ENCODE measurements at places on chromosomes 1 and 21.

DNA sequence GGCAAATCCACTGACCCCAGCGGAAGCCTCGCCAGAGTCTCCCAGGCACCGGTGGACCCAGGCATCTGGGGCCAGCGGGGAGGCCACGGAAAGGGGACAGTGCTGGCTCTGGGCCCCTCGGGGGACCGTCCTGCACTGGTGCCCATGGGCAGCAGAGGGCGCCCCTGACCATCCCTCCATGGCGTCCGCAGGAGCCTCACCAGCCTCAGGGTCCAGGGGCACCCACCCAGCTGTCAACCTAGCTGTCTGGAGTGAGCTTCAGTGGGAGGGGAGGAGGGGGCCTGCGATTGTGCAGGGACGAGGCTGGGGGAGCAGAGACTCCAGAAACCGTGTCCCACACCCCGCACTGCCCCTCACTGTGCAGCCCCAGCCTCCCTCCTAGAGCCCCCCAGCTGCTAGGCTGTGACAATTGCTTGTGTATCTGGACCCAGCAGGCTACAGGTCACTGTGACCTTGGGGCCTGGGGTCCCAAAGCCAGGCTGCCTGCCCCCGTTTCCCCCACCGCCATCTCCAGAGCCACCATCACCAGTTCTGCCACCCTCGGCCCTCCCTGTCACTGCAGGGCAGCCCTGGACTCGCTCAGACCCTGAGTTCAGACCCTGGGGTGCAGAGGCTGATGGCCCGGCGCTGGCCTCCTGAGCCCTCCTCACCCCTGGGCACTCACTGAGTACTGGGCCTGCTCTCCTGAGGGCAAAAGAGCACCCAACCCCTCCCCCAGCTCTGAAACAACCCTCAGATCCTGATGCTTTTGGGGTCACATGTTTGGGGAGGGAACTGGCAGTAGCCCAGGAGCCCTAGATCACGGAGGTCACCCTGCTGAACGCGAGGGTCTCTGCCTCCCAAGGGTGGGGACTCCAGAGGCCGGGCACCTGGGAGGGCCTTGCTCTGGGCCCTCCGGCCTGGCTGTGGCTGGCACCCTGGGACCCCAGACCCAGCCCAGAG, 10.6 kb upstream of the COL6A1 start:
- peak; percentile 11 for DNase-seq

- no peak for DNase-seq
Observed at GRCh38 chr1:34398916-34399275, 222.2 kb downstream of the C1orf94 start.

DNA sequence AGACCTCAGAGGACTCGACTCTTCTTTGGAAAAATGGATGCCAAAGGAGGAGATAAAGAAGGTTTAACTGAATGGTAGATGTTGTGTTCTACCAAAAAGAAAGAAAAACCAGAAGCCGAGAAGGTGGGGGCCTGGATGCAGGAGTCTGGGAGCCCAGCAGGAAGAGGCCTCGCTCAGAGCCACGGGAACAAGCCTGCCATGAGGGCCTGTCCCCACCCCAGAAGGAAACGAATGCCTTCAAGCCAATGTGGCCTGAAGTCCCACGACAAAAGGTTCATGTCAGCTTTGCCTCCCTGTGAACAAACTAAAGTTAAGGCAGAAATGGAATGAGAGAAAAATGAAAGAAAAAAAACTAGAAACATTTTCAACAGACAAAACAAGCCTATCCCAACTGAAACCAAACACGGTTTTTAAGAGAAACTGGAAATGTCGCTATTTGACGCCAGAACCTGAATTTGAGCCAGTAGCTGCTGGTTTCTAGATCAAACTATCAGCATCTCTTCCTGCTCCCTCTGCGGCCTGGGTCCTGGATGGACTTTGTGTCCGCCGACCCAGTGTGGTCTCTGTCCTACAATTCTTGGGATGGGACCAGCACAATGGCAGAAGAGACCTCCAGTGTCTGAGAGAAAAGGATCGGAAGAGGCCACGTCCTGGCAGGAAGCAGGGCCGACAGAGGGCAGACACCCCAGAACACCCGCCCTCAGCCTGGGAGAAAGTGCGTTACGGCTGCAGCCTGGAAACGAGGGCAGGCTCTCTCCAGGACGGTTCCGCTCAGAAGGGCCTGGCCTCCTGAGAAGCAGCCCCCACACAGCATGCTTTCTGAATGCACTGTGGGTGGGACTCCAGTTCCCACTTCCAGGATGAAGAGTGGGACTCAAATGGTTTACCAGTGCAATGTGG, 35.2 kb downstream of the SLC45A1 start:
- no peak for DNase-seq

- DNase-seq = no peak
Observed at GRCh38 chr1:222073307-222073995, 331.6 kb upstream of the DUSP10 start.

- DNase-seq = no peak
Observed at GRCh38 chr1:208058267-208058666, 147.3 kb upstream of the CD34 start.

GRCh38 chr1:62928885-62929284, 145.0 kb downstream of the ATG4C start:
- no peak for DNase-seq

- no peak for DNase-seq
Observed at GRCh38 chr1:97796711-97797110, 124.1 kb downstream of the DPYD start.

- no peak for DNase-seq
Observed at GRCh38 chr1:156959925-156960324, 39.5 kb downstream of the LRRC71 start.

DNA sequence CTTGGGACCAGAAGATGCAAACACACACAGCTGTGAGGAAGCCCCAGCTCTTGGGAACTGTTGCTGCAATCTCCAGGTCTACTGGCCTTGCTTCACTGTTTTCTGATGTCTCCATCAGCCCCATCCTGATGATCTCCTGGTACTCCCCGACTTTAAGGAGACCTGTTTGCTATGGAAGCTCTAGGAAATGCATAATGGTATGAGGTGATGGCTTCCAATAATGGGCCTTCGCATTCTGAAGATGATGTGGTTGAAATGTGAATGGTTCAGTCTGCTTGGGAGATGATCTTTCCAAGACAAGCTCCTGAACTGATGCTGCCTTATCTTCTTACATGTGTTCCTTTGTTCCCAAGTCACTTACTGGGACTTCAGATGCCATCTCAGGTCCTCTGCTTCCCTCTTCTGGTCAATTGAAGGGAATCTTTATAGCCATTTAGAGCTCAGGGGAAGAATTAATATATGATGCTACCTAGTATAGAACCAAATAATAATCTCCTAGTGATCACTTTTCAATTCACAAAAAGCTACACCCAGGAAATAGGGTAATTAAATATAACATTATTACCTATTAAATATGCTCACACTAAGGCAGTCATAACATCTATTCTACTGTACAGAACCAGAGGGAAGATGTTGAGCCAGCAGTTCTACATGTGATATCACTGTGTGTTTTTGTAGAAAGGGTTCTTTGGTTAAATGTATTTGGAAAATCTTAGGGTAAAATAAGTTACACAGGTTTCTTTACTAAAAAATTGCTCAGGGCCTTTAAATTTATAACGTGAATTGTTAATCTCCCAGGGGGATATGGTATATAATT, 73.9 kb upstream of the VTCN1 start:
- peak; percentile 61 for DNase-seq

DNA sequence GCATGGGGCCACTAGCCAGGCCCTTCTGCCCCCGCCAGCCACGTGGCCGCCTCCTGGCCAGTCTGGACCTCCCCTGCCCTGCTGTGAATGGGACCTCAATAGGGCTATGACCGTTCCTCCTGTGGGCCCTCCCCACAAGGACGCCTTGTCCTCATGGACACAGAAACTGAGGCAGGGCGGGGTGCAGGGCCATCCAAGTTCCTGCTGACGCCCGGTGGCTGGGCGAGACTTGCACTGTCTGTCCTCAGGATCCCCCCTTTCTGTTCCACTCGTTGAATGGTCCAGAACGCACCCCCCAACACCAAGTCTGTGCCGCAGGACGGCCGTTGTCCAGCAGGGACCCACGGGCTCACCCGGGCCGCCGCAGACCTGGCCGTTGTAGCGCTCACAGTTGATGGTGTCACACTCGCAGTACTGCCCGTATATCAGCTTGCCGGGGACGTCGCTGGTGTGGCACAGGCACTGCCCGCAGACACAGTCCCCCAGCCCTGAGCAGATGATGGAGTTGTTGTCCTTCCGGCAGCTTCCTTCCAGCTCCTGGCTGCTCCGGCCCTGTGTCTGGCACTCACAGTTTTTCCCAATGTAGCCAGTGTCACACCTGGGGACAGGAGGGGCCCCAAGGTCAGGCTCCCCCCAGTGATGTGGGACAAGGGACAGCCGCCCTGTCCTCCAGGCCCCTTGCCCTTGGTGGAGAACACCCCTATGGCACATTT, 16.3 kb upstream of the PTTG1IP start:
- DNase-seq = no peak

DNA sequence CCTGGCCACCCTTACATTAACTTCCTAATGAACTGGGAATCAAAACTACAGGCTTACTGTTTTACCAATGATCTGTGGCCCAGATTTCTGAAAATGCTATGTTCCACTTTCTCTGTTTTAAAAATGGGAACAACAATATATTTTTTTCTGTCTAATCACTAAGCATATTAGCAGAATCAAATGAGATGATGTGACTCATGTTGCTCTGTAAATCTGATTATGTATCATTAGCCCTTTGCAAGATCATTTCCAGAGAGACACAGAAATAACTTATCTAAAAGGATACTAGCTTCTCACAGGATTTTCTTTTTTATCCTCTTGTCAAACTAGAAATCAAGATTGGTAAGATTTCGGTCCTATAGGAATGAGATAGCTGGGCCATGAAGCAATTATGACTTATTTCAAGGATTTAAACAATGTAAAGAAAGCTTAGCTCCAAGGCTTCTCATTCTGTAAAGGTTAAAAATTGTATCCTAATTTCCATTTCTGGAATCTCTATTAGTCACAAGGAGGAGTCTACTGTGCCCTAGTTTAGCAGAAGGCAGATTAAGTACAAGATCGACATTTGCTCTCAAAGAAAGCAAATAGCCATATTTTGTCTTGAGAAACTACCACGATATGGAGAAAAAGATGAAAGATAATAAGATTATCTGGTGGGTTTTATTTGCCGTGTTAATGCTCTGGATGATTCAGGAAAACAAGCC, 32.4 kb upstream of the CAMSAP2 start:
- DNase-seq = no peak

GRCh38 chr1:62588000-62588399, 9.3 kb upstream of the ANGPTL3 start:
- no peak for DNase-seq

- no peak for DNase-seq
Observed at GRCh38 chr1:53259932-53260331, 21.6 kb upstream of the MAGOH start.

DNA sequence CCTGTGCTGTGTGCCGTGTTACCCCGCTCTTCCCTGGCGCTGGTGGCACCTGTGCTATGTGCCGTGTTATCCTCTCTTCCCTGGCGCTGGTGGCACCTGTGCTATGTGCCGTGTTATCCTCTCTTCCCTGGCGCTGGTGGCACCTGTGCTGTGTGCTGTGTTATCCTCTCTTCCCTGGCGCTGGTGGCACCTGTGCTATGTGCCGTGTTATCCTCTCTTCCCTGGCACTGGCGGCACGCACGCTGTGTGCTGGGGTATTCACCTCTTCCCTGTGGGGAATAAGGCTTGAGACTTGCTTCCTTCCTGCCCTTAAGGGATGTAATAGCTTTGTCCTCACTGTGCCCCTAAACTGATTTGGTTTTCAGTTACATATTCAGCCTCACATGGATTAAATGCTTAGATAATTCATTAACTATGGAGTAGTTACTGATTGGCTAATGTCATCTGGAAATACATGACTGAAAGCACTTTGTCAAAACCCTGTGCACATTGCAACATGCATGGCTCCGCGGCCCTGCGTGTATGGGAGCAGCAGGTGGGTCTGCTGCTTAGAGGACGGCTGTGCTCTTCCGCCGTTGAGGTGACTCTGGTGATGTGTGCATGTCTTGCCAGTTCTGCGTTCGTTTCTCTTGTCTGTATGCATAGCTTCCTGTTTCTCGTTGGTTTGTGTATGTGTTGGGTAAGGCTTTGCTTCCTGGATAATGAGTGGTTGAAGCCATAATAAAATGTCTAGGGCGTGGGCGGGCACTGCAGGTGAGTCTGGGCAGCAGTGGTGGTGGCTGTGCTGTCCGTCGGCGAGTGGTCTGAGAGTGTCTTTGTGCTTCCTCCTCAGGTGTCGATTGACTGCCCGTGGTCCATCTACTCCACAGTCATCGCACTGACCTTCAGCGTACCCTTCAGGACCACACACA, 17.9 kb upstream of the PWP2 start:
- DNase-seq = no peak

GRCh38 chr1:16967095-16967575, 13.3 kb downstream of the MFAP2 start:
- no peak for DNase-seq

DNA sequence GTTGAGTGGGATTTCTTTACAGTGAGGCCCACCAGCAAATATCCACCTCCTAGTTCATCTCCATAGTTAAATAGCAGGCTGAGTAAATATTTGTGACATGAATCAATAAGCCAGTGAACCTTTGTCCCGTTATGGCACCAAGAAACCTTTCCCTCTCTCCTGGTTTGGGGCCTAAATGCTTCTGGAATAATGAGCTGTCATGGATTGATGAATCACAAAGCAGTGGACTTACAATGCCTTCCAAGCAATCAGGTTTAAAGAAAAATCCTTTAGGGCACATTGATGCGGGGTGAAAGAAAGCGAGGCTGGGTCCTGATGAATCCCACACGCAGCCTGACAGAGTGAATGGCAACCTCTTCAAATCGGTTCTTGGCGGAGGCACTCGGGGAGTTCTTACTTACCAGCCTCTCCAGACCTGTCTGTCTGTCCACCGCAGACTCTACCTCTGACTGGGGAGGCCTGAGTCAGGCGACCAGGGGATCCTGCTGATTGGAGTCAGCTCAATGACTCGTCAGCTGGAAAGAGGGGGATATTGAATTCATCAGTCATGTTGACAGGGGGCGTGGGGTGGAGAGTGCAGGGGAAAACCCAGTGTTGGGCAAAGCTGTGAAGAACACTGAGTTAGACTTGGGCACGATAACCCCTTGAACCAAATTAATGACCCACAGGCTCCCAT, 247.3 kb downstream of the PLPP3 start:
- DNase-seq = no peak

- DNase-seq = no peak
Observed at GRCh38 chr1:186689907-186690306, 9.7 kb upstream of the PTGS2 start.

- DNase-seq = no peak
Observed at GRCh38 chr1:229035748-229036082, 235.2 kb upstream of the RAB4A start.

GRCh38 chr1:183444243-183444642, 26.1 kb upstream of the NMNAT2 start:
- DNase-seq = no peak

DNA sequence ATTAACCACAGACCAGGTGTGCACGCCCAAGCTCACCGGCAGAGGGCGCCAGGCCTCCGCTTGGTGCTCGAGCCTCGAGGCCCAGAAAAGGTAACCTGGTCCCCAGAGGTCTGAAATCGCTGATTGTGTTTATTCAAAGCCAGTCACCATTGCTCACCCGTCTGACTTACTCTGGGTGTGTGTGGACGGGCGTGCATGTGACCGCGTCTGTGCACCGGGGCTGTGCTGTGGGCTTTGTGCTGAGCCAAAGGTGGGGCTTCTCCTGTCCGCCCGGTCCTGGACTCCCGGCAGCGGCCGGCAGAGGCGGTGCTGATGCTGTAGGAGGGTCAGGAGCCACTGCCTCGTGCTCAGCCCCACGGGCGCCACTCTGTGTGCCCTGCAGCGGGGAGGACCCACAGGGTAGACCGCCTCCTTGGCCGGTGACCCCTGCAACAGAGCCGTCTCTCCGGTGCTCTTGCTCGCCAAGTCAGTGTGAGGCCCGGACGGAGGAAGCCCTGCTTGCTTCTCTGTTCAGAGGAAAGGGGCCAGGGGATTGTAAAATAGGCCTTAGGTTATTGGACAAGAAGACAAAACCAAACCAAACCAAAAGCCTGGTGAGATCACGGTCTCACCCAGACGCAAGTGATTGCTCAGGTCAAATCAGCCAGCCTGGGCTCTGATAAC, 32.0 kb upstream of the BTG2 start:
- DNase-seq = no peak
